ENCODE measurements at places on chromosomes 1 and 21. TPM values are rescaled to one million over a fixed set of nuclear protein-coding genes. Genes with fewer than 3 reads are reported as not detected.

SPATA17 gene
- total RNA-seq = 1.4 TPM

HSD3B1 gene
- not detected for total RNA-seq

GRCh38 chr1:231072041-231072440 lies 32.0 kb upstream of the FAM89A start:
- no peak for DNase-seq

GRCh38 chr1:80801695-80802094 lies 999.0 kb upstream of the ADGRL2 start:
- DNase-seq = no peak

GRCh38 chr1:147496571-147497210 lies 44.6 kb upstream of the BCL9 start:
- DNase-seq = peak; percentile 58

- DNase-seq = no peak
These were observed 7.5 kb downstream of the CNN3 start for GRCh38 chr1:94919241-94920030.

DNA sequence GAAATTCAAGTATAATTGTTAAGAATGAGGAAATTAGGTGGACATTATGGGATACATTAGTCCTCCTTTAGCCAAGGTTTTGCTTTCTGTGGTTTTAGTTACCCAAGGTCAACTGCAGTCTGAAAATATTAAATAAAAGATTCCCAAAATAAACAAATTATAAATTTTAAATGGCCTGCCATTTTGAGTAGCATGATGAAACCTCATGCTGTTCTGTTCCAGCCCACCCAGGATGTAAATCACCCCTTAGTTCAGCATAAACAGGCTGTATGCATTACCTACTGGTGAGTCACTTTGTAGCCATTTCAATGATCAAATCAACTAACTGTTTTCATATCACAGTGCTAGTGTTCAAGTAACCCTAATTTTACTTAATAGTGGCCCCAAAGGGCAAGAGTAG lies 132.5 kb upstream of the LYPLAL1 start:
- no peak for DNase-seq

CD1E gene
- total RNA-seq = not detected

GRCh38 chr1:225655509-225656258 lies 2.8 kb upstream of the ENAH start:
- peak; percentile 53 for DNase-seq

- DNase-seq = no peak
These were observed 180.0 kb downstream of the SDCCAG8 start for GRCh38 chr1:243435836-243436235.

DNA sequence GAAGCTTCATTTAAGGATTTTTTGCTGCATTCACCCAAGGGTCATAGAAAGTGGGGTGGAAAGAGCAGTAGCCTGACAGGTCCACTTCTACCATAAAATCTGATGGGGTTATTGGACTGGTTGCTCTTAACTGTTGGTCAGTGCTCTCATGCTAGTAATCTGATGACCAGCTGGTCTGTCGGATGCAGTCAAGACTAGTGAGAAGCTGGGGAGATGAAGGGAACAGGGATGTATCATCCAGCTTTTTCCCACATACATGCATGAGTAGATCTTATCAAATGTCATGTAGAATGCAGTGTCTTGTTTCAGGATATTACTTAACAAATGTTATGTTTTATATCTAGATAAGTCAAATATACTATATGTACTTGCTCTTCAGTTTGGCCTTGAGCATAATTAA lies 11.1 kb downstream of the ATP1B1 start:
- no peak for DNase-seq

F13B gene
- not detected for total RNA-seq

PROK1 gene
- not detected for total RNA-seq

- no peak for DNase-seq
These were observed 10.6 kb downstream of the KANK4 start for GRCh38 chr1:62308606-62309005.

ARHGEF19 gene
- total RNA-seq = 1.8 TPM

GRCh38 chr1:95013950-95014574 lies 58.7 kb downstream of the ALG14 start:
- no peak for DNase-seq

CDC7 gene
- total RNA-seq = 0.89 TPM

NUDC gene
- total RNA-seq = 78.1 TPM

GRCh38 chr1:44424747-44425146 lies 19.7 kb downstream of the RNF220 start:
- no peak for DNase-seq

GRCh38 chr1:203225071-203225470 lies 4.4 kb downstream of the CHIT1 start:
- DNase-seq = no peak

DNA sequence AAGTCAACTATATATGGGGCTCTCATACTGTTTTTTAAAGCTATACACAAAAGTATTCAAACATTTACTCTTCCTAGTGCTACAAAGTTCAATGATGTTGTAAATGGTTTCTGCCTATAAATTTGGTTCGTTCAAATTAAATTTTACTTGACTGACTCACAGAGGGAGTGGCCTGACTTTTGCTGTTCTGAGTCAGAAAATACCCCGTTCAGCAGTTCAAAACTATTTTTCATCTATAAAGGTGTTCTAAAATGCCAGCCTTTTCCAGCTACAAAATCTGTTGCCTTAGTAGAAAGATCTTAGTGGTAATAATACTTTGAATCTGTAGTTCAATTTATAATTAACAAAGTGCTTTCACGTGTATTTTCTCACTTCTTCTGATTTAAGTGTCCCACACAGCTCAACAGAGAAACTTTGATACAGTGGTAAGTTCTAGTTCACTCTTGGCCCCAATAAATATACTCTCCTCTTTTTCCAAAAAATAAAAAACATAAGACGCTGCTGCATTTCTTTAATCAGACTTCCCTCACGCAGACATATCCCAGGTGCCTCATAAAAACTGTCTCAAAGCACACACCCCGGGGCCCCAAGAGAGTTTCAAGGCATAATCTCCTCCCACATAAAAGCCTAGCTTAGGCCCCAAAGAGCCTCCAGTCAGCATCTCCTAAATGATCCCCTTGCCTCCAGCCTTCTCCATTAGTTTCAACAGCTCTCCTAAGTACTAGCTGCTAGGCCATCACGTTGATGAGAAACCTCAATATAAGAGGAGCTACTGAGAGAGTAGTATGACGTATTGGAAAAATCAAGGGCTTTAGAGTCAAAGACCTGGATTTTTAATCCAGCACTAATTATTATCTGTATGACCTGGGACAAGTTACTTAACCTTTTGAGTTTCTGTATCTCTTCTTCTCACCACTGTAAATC lies 3.2 kb downstream of the PTP4A2 start:
- DNase-seq = no peak

DNA sequence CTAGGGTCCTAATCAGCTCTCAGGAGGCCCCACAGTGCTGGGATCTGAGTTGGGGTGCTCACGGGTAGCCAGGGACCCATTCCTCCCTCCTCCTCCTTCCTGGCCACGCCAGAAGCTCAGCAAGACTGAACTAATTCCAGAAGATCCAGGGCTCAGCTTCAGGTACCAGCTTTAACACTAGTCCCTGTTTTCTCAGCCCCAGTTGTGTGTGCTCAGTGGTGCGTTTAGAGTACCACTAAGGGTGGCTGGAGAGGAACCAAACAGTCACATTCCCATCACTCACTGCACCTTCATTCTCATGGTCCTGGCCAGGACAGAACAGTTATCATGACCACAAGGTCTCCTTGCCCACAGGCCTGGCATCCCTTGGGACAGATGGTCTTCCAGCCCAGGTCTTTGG lies 20.8 kb downstream of the PKP1 start:
- no peak for DNase-seq

CFHR1 gene
- not detected for total RNA-seq

GRCh38 chr1:26945728-26946127 lies 14.5 kb downstream of the KDF1 start:
- no peak for DNase-seq

KIAA1614 gene
- 7.1 TPM for total RNA-seq

GRCh38 chr1:169679692-169680091 lies 31.7 kb downstream of the SELL start:
- DNase-seq = no peak

- DNase-seq = no peak
These were observed 194.9 kb downstream of the HIVEP3 start for GRCh38 chr1:41723786-41724185.

SH2D2A gene
- total RNA-seq = 1.1 TPM

- DNase-seq = no peak
These were observed 57.3 kb upstream of the PTGFRN start for GRCh38 chr1:116852367-116852766.

A3GALT2 gene
- not detected for total RNA-seq

DNA sequence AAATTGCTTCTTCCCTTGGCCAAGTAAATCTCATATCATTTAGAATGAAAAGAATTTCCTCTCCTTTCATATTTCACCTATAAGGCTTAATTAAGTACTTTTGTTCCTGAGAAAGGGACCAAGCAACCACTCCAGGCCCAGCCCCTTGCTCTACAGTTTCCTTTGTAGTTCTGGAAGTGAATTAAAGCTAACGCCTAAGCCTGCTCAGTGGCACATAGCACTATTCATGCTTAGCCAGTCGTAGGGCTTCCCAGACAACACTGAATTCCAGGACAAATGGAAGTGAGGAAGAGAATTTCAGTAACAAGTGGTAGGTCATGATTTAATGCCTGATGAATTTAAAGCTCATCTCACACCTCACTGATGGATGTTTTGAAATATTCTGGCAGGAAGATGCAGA lies 73.3 kb downstream of the RPAP2 start:
- no peak for DNase-seq

DNA sequence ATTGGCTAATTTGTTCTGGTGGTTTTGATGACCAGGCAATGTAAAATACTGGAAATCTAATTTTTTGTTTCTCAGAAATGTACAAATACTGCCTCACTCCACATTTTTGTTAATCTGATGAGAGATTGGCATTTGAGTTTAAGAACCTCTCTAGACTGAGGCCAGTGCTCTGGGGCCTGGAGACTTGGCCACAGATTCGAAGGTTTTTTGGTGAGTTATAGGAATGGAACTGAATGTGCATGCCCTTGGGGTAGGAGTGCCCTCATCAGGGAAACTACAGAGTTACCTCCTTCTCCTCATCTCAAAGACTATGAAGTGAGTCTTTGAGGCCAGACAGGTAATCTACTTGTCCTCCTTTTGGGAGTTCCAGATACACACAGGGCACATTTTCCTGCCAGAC lies 347.9 kb downstream of the LTN1 start:
- no peak for DNase-seq

DNA sequence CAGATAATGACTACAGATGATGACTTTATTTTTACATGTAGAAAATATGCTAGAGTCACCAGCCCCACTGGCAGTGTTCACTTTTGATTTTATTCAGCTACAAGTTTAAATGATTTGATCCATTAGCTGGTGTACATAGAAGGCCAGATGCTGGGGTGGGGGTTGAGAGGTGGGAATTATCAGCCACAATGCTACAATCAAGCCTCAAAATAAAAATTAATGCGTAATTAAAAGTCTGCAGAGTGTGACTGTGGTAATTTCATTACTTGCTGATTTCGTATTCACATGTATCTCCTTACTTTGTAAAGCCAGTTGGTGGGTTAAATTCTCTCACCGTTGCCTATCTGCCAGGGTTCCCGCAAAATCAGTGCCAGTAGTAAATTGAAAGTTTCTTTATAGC lies 109.3 kb downstream of the GALNT2 start:
- no peak for DNase-seq
